Uterus (tissue), 4 donors: ENCODE measurements at places on chromosomes 5 and 9. TPM values are rescaled to one million over a fixed set of nuclear protein-coding genes. Genes with fewer than 3 reads are reported as not detected.

Gene STPG3
- not detected for total RNA-seq

Gene SLC45A2
- not detected for total RNA-seq

Gene IFNA21
- total RNA-seq, result not detected

Gene MELK
- 21.4 TPM for total RNA-seq
